MCF 10A (cell line): ENCODE measurements at places on chromosomes 4 and X. TPM values are rescaled to one million over a fixed set of nuclear protein-coding genes. Genes with fewer than 3 reads are reported as not detected.

The CAPN6 gene
- total RNA-seq = 0.37 TPM in 1 of 2 replicates, not detected in the other

DNA sequence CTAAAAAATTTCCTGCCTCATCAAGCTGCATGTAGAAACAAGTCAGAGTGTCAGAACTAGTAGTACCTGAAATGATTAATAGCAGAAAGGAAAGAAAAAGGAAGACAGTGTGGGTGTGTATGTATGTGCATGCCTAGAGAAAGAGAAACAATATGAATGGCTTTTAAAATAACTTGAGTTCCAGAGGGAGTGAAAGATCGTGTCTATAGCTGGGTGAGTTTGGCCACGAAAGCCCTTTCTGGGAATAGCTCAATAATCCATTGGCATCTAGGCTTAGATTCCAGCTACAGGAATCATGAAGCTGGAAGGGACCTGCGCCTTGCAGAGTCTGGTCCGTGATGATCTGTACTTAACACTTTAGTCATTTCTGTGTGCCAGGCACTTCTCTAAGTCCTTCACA, 195.6 kb downstream of the RAPGEF2 start:
- peaks cover 33% of the 10 kb centered on the region for H3K4me1 ChIP-seq
- peak overlapping the region; percentile 72 for H3K27ac ChIP-seq
- H3K4me3 ChIP-seq = peak overlapping the region; percentile 67
- peak; percentile 67 for DNase-seq

DNA sequence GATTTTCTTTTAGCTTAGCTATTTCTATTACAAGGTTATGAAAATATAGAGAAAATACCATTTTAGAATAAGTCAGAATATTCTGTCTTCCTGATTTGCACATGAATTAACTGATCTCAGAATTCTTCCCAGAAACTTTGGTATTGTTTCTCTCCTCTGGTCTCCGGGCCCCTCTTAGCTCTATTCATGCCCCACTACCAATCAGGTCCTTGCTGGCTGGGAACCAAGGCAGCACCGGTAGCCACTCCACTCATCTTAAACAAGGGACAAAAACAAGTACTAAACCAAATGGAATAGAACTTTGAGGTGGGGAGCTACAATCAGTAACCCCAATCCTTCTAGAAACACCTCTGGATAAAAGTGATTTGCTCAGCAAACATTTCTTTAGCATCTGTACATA, 64.3 kb downstream of the GPC3 start:
- no peak for DNase-seq
- H3K27ac ChIP-seq = no peak overlapping the region
- peaks cover 61% of the 10 kb centered on the region for H3K27me3 ChIP-seq
- H3K4me1 ChIP-seq = peaks cover 5% of the 10 kb centered on the region
- no peaks in the 10 kb centered on the region for H3K36me3 ChIP-seq
- H3K4me3 ChIP-seq = no peak overlapping the region

DNA sequence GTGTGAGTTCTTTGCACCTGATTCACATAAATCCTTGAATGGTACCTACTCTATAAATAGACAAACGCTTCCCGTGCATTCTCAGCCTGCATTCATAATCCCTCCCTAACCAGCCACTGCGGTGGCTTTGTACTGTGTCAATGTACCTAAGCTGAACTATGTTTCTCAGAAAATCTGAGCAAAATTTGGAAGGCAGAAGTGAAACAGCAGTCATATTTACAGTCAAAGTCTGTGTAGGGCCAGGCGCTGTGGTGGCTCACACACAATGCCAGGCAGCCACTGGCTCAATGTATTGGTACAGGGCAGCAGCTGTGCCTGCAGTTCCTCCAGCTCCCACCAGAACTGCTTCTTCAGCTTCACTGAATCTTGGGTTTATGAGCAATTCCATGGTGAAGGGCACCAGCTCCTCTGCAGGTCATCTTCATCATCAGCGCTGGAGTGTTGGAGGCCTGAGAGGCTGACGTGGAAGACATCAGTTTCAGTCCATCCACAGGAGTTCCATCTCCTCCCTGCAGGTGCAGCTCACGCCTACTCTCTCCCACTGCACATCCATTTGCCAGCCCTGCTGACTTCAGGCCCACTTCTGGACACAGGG, 32.3 kb upstream of the IRF2 start:
- peaks cover 8% of the 10 kb centered on the region for H3K4me1 ChIP-seq
- no peak overlapping the region for H3K27ac ChIP-seq
- peak; percentile 13 for DNase-seq
- no peaks in the 10 kb centered on the region for H3K27me3 ChIP-seq

DNA sequence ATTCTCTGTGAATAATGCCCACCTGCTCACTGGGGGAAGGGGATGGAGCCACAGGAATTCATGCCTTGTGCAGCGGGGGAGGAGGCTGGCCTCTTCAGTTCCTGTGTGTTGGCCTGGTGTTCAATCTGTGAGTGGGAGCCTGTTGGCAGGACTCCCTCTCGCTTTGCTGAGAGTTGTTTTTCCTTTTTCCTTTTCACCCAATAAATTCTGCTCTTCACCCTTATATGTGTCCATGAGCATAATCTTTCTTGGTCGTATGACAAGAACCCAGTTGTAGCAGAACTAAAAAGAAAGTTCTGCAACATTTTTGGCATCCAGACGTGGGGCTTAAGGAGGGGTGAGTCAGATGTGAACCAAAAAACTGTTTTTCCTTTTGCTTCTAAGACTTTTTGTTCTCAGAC, 235.2 kb upstream of the HDX start:
- peaks cover 20% of the 10 kb centered on the region for H3K27me3 ChIP-seq
- no peak for DNase-seq
- no peak overlapping the region for H3K4me3 ChIP-seq
- H3K27ac ChIP-seq = no peak overlapping the region
- no peaks in the 10 kb centered on the region for H3K4me1 ChIP-seq
- peaks cover 5% of the 10 kb centered on the region for H3K36me3 ChIP-seq

DNA sequence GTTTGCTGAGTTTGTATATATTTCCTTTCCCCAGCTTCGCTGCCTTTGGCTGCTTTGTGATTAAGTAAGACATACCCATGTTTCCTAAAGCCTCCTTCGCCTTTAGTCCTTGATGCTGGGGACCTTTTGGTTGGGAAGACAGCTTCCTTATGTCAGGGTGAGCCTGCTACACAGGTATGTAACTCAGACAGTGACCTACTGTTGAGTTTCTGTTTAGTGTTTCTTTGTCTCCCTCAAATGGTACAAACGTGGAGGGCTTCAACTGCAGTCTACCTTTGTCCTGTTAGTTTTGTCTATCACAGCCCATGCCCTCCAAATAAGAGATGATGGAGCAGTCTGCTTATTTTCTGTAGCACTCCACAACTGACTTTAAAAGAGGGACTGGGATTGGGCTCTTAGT, 59.5 kb downstream of the TET2 start:
- H3K36me3 ChIP-seq = peaks cover 5% of the 10 kb centered on the region
- H3K4me3 ChIP-seq = no peak overlapping the region
- H3K4me1 ChIP-seq = peaks cover 14% of the 10 kb centered on the region
- no peak for DNase-seq

GRCh38 chr4:3820806-3821579, 54.8 kb downstream of the ADRA2C start:
- DNase-seq = no peak
- H3K27me3 ChIP-seq = peaks cover 68% of the 10 kb centered on the region
- no peak overlapping the region for H3K27ac ChIP-seq

- no peaks in the 10 kb centered on the region for H3K27me3 ChIP-seq
- H3K36me3 ChIP-seq = no peaks in the 10 kb centered on the region
- peak; percentile 23 for DNase-seq
- H3K4me3 ChIP-seq = peak overlapping the region; percentile 21
- H3K4me1 ChIP-seq = peaks cover 37% of the 10 kb centered on the region
- H3K27ac ChIP-seq = peak overlapping the region; percentile 83
Observed at GRCh38 chr4:22471999-22472461, 43.8 kb downstream of the ADGRA3 start.

DNA sequence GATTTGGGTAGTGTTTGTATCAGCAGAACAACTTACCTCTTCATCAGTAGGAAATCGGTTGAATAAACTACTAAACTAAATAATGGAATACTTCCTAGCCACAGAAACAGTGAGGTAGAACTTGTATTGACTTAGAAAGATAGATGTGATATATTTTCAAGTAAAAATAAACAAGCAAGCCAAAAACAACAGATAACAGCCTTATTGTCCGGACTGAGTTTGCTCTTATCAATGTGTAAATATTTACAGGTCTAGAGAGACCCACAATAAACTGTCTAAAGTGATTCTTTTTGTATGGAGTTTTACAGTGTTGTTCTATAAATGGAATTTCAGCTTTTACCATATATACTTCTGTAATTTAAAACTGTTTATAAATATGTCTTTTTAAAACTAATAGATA, 721.8 kb downstream of the ADGRL3 start:
- no peak overlapping the region for H3K27ac ChIP-seq
- H3K27me3 ChIP-seq = no peaks in the 10 kb centered on the region
- H3K36me3 ChIP-seq = no peaks in the 10 kb centered on the region
- DNase-seq = no peak

- peaks cover 36% of the 10 kb centered on the region for H3K36me3 ChIP-seq
- DNase-seq = no peak
- H3K4me1 ChIP-seq = no peaks in the 10 kb centered on the region
- H3K27me3 ChIP-seq = peaks cover 53% of the 10 kb centered on the region
Observed at GRCh38 chrX:23981222-23981621, 45.8 kb downstream of the KLHL15 start.
